ENCODE measurements at places on chromosomes 7 and 10.

- DNase-seq: no peak
Measured at GRCh38 chr7:158272509-158273137, 315.0 kb downstream of the PTPRN2 start.

DNA sequence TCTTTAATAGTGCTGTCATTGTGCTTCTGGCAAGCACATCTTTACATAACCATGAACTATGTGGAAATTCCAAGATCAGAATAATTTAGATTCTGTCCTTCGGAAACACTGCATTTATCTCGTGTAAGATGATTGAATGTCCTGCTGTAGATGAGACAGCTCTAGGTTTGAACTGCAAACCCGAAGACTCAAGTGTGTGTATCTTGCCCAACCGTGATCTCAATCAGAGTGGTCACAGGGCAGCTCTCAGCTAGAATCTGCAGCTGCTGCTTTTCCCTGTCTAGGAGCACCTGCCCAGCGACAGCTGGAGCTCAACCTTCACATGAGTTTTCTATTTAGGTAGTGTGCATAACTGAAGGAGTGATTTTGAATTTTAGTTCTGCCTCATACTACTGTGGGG is 17.5 kb upstream of the KIF20B start:
- no peak for DNase-seq

DNA sequence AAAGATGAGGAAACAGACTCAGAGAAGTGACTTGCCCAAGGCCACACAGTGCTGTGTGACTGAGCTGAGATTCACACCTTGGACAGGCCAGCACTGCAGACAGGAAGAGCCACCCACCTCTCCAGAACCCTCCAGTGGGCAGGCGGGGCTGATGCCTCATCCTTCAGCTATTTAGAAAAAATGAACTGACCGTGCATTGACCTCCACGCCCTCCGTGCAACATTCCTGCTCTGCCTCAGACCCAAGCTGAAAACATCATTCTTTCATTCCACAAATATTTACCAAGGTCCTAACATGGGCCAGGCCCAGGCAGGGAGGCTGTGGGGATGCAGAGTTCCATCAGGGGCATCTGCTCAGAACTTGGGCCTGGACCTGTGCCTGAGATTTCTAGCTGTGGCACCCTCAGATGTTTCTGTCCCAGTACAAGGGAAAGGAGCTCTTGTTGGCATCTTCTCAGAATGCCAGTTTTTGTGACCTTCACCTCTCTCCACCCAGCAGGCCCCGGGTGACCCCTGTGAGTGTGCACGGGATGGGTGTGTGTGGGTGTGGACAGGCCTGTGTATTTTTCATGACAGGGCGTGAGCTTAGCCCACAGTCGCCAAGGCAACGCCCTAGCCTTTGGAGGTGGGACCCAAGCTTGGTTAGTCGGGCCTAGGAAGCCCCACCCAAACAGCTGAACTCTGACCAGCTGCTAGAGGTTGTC is 6.5 kb downstream of the VSIR start:
- DNase-seq: no peak

GRCh38 chr10:95600158-95600557 is 39.0 kb upstream of the SORBS1 start:
- no peak for DNase-seq

All from memory B cell (primary cell).